ENCODE measurements at places on chromosomes 1 and 21. TPM values are rescaled to one million over a fixed set of nuclear protein-coding genes. Genes with fewer than 3 reads are reported as not detected.
A peak's percentile ranks its signal among the peaks of the same experiment; 100 is the strongest.

- H3K4me1 ChIP-seq: peaks cover 4% of the 10 kb centered on the region
- H3K4me3 ChIP-seq: no peak overlapping the region
- peaks cover 10% of the 10 kb centered on the region for H3K27me3 ChIP-seq
- DNase-seq: no peak
Measured at GRCh38 chr1:17108360-17108759, 10.9 kb downstream of the PADI2 start.

- H3K27me3 ChIP-seq: no peaks in the 10 kb centered on the region
- peak; percentile 46 for DNase-seq
- no peaks in the 10 kb centered on the region for H3K36me3 ChIP-seq
- peak overlapping the region; percentile 16 for H3K4me3 ChIP-seq
Measured at GRCh38 chr1:234911787-234912186, 216.8 kb downstream of the TOMM20 start.

DNA sequence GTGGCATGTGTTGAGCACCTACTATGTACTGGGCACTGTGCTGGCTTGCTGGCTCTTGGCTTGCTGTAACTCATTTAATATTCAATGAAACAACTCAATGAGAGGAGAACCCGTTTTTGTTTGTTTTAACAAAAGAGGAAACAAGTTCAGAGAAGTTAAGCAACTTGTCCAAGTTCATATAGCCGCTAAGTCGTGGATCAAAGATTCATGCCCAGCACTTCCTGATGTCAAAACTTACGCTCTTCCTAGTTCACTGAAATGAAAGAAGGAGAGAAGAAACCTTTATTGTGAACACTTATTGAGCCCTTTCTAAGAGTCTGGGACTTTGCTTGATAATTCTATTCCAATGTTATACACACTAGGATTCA, 475.9 kb downstream of the PTPRU start:
- peak overlapping the region; percentile 61 for H3K27ac ChIP-seq
- no peaks in the 10 kb centered on the region for H3K36me3 ChIP-seq
- peaks cover 4% of the 10 kb centered on the region for H3K27me3 ChIP-seq
- peaks cover 28% of the 10 kb centered on the region for H3K4me1 ChIP-seq

GRCh38 chr21:43292866-43293142, 124.0 kb downstream of the CRYAA start:
- DNase-seq: no peak
- peak overlapping the region; percentile 48 for H3K27ac ChIP-seq
- H3K4me1 ChIP-seq: peaks cover 7% of the 10 kb centered on the region
- H3K36me3 ChIP-seq: no peaks in the 10 kb centered on the region
- H3K27me3 ChIP-seq: peaks cover 20% of the 10 kb centered on the region

GRCh38 chr1:23184212-23184934, 15.7 kb upstream of the LUZP1 start:
- peak; percentile 52 for DNase-seq
- peak overlapping the region; percentile 67 for H3K4me3 ChIP-seq
- peaks cover 7% of the 10 kb centered on the region for H3K4me1 ChIP-seq

DNA sequence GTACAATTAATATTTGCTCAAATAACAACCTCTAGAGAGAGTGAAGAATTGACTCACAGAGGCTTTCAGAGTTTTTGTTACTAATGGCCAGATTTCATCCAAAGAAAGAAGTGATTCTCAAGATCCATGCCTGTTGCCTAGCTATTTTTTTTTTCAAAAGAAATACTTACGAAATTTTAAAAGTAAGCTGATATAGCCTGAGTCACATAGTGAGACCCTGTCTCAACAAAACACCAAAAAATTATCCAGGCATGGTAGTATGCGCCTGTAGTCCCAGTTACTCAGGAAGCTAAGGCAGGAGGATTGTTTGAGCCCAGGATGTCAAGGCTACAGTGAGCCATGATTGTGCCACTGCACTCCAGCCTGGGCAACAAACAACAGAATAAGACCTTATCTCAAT, 14.6 kb downstream of the PALMD start:
- H3K36me3 ChIP-seq: no peaks in the 10 kb centered on the region
- H3K27ac ChIP-seq: no peak overlapping the region
- H3K4me1 ChIP-seq: no peaks in the 10 kb centered on the region
- DNase-seq: no peak
- H3K4me3 ChIP-seq: no peak overlapping the region

DNA sequence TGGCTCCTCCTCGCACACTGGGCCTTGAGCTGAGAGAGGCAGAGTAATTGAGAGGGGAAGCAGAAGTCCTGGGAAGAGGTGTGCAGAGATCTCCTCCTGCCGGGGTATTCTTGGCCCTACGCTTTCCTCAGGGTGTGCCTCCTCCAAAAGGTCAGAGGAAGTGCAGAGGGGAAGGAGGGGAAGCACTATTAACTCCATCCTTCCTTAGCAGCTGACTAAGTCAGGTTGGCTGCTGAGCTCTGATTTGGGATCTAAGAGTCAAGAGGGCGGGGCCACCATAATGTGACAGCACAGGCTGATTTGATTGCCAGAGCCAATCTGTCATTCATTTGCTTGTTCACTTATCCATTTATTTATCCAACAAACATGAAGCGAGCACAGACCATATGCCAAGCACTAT, 12.3 kb downstream of the ATP2B4 start:
- H3K27me3 ChIP-seq: peaks cover 2% of the 10 kb centered on the region
- peaks cover 29% of the 10 kb centered on the region for H3K4me1 ChIP-seq
- H3K36me3 ChIP-seq: peaks cover 53% of the 10 kb centered on the region
- peak overlapping the region; percentile 37 for H3K4me3 ChIP-seq
- DNase-seq: no peak

GRCh38 chr1:20601129-20601825, 12.4 kb downstream of the CDA start:
- DNase-seq: no peak
- H3K4me1 ChIP-seq: peaks cover 2% of the 10 kb centered on the region
- peaks cover 5% of the 10 kb centered on the region for H3K27me3 ChIP-seq
- no peak overlapping the region for H3K27ac ChIP-seq

GRCh38 chr1:94677714-94678113, 136.2 kb upstream of the F3 start:
- no peaks in the 10 kb centered on the region for H3K36me3 ChIP-seq
- H3K4me3 ChIP-seq: no peak overlapping the region
- H3K27me3 ChIP-seq: peaks cover 20% of the 10 kb centered on the region

- H3K27me3 ChIP-seq: peaks cover 2% of the 10 kb centered on the region
- H3K36me3 ChIP-seq: no peaks in the 10 kb centered on the region
- no peaks in the 10 kb centered on the region for H3K4me1 ChIP-seq
- H3K27ac ChIP-seq: no peak overlapping the region
Measured at GRCh38 chr1:176558561-176558960, 95.6 kb downstream of the PAPPA2 start.

- H3K27me3 ChIP-seq: peaks cover 5% of the 10 kb centered on the region
- peaks cover 2% of the 10 kb centered on the region for H3K4me1 ChIP-seq
- no peak for DNase-seq
Measured at GRCh38 chr1:229237320-229237719, 33.6 kb upstream of the RAB4A start.

- peaks cover 37% of the 10 kb centered on the region for H3K27me3 ChIP-seq
- peaks cover 2% of the 10 kb centered on the region for H3K36me3 ChIP-seq
- no peak overlapping the region for H3K4me3 ChIP-seq
- H3K27ac ChIP-seq: no peak overlapping the region
- peaks cover 4% of the 10 kb centered on the region for H3K4me1 ChIP-seq
- DNase-seq: no peak
Measured at GRCh38 chr1:996851-997712, 2.8 kb downstream of the HES4 start.

DNA sequence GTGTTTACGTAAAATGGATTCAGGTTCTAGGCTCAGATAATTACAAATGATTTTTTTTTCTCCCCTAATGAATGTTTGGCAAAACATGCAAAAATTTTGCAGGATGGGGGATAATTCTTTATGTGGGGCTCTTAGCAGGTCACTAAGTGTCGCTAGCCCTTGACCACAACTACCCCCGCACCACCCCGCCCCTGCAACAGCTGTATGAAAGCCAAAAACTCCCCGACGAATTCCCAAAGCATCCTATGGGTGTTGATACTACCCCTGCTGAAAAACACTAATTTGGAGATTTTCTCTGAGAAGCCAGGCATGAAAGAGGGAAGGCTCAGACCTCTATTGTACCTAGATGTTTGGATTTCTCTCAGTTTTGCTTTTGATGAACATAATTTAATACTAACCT, 243.0 kb downstream of the TRABD2B start:
- H3K27me3 ChIP-seq: no peaks in the 10 kb centered on the region
- H3K4me1 ChIP-seq: no peaks in the 10 kb centered on the region
- H3K4me3 ChIP-seq: no peak overlapping the region

DNA sequence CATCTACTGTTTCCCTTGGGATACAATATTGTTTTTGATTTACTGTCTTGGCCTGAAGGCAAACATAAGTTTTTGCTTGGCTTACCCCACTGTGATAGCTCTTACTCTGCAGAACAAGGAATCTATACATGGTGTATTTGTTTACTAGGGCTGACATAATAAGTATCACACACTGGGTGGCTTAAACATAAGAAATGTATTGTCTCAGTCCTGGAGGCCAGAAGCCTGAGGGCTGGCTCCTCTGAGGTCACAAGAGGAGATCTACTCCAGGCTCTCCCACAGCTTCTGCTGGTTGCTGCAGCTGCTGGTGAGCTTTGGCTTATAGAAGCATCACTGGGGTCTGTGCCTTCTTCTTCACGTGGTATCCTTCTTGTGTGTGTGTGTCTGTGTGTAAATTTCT, 30.7 kb upstream of the IGSF5 start:
- peaks cover 2% of the 10 kb centered on the region for H3K27me3 ChIP-seq
- no peak overlapping the region for H3K27ac ChIP-seq
- no peaks in the 10 kb centered on the region for H3K4me1 ChIP-seq
- no peak for DNase-seq

- DNase-seq: no peak
- peak overlapping the region; percentile 80 for H3K4me3 ChIP-seq
- H3K27me3 ChIP-seq: peaks cover 16% of the 10 kb centered on the region
- peak overlapping the region; percentile 83 for H3K27ac ChIP-seq
- no peaks in the 10 kb centered on the region for H3K36me3 ChIP-seq
- peaks cover 14% of the 10 kb centered on the region for H3K4me1 ChIP-seq
Measured at GRCh38 chr1:27391511-27392095, 819 bp upstream of the GPR3 start.

DNA sequence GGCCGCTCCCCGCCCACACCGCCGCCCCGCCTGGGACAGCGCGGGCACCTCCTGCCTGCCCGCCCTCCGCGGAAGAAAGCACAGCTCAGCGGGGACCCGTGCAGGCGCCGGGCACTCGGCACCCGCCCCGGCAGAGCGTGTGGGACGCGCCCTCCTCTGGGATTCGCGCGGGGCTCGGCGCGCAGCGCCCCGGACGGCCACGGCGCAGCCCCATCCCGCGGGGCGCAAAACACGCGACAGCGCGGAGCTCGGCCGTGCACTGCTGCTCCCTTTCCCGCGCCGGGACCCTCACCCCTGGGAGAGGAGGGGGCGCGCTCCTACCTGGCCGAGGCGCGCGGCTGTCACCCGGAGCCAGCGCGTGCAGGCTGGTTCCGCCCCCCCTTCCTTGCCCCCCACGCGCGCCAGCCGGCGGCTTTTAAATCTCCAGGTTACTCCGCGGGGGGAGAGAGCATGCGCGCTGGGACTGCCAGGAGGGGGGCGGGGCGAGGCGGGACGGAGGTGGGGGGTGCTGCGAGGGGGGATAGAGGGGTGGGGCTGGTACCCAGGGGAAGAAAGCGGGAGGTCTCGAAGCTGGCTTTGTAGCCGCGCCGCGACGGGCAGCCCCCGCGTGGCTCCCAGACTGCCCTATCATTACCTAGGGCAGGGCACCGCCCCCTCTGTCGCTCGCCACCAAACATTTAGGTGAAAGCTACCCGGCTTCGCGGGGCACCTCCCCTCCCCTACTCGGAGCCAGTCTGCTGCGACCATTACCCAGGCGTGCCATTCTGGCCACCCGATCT, at the start of gene SLC45A3:
Gene SLC45A3 (minus strand): TSS at position 437 of the 779 bp plus-strand sequence. CDS start 15,853 bp downstream, outside the sequence.
- H3K27ac ChIP-seq: no peak within 1 kb of the TSS
- H3K36me3 ChIP-seq: no peaks in the 10 kb centered on the region
- H3K27me3 ChIP-seq: peaks cover 27% of the 10 kb centered on the region
- H3K4me1 ChIP-seq: peaks cover 7% of the 10 kb centered on the region
- peak; percentile 59 for DNase-seq

DNA sequence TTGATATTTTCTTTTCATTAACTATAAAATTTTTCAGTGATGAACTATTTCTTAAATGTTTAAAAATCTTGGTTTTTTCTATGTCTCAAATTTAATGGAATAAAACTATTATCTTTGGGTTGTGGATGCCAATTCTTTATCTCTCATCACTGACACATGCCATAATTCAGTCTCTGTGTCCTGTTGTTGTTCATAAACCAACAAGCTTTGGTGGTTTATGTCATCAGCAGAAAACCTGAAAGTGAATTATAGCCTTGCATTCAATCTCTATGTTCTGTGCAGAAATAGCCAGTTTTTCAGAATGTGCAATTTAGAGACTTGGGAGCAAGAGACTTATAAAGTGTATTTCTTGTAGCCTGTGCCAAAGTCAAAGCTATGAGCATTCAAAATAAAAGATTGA, 462.6 kb upstream of the ADGRL4 start:
- H3K27ac ChIP-seq: no peak overlapping the region
- H3K4me3 ChIP-seq: no peak overlapping the region
- no peaks in the 10 kb centered on the region for H3K36me3 ChIP-seq
- no peaks in the 10 kb centered on the region for H3K4me1 ChIP-seq
- no peaks in the 10 kb centered on the region for H3K27me3 ChIP-seq
- no peak for DNase-seq

DNA sequence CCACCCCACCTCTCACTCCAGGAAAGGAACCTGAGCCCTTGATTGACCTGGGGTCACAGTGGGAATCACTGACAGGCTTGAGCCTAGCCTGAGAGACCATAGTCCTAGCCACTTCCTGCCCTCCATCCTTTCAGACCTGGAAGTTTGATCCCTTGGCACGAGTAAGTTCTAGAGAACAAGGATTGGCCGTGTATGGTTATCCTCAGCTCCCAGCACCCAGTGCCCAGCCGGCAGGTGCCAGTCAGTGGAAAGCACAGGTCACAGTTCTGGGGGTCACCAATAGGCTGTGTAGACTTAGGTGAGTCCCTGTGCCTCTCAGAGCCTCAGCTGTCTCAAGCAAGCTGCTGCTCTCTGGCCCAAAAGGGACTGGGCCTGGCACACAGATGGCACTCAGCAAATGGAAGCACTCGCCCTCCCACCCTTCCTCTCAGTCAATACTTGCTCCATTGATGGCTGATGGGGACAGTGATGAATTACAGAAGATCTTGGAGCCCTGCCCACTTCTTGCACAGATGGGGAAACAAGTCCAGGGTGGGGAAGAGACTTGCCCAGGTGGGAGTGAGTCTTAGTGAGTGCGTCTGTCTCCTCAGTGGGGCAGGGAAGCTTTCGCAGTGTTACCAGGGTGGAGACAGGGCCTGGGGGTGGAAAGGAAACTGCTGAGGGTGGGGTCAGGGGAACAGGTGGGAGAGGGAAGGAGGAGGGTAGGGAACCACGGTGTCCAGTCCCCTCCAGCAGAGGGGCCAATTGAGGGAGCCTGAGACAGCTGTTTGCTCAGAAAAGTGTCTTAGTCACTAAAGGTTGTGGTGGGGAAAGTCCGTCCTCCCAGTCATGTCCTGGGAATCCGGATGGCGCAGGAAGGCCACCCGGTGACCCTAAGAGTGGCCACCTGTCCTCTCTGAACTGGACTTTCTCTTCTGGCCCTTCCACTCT, 2.6 kb upstream of the KCNQ4 start:
- H3K36me3 ChIP-seq: peaks cover 23% of the 10 kb centered on the region
- peaks cover 34% of the 10 kb centered on the region for H3K27me3 ChIP-seq
- no peak overlapping the region for H3K27ac ChIP-seq
- no peak overlapping the region for H3K4me3 ChIP-seq
- peaks cover 21% of the 10 kb centered on the region for H3K4me1 ChIP-seq

Gene UBASH3A
- total RNA-seq: 77.8 TPM

Gene CENPF
- total RNA-seq: 137 TPM

Gene PRXL2B
- 37.3 TPM for total RNA-seq

Gene C4BPA
- total RNA-seq: not detected

Gene PADI2
- 0.23 TPM for total RNA-seq

Gene RPE65
- total RNA-seq: not detected

Gene BARHL2
- total RNA-seq: not detected

Gene CLCNKB
- not detected for total RNA-seq

Gene TMPRSS15
- total RNA-seq: not detected

Gene SELL
- 135 TPM for total RNA-seq

Gene CCDC185
- total RNA-seq: not detected

Gene ZBED6
- total RNA-seq: 21.8 TPM

Gene REG4
- 9.1 TPM for total RNA-seq

All from activated naive CD8-positive, alpha-beta T cell treated with anti-CD3 and anti-CD28 coated beads, Interleukin-2, amount 10 ng/mL, durations not matched to agents 7 days and 5 days (primary cell).